ENCODE measurements at places on chromosomes 4 and X.

GRCh38 chr4:40632080-40632479 lies 2.4 kb upstream of the RBM47 start:
- no peak for DNase-seq

DNA sequence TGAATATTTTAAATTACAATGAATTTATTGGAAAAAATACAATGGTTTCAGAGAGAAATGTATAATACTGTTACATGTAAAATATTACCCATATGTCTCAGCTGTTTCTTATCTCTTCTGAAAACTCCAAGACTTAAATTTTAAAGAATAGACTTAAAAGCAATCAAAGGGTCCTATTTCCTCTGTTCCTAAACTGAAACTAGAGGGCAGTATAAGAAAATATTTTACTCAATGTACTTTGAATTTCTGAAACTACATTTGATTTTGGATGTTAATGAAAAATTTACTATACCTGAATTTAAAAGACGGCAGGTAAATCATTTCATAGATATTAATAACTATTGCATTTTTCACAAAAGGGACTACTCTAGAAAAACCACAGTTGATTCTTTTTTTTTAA lies 200.2 kb downstream of the LRBA start:
- no peak for DNase-seq

DNA sequence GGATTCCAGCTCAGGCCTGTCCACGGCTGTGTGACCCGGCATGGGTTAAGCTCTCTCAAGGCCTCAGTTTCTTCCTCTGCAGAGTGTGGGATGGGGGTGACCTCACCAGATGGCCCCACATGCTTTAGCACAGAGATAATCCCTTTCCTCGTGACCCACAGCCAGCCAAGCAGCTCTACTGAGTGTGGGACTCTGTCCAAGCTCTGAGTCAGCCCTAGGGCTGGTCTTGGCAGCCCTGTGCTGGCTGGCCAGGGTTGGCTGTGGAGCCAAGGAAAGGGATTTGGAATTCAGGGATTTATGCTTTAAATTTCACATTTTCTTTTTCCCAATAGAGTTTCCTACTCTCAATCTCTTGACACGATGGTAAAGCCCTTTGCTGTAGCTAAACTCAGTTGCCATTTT lies 19.7 kb upstream of the SPON2 start:
- peak; percentile 94 for DNase-seq

- DNase-seq = no peak
Observed at GRCh38 chr4:86857341-86858052, 8.3 kb upstream of the SLC10A6 start.

DNA sequence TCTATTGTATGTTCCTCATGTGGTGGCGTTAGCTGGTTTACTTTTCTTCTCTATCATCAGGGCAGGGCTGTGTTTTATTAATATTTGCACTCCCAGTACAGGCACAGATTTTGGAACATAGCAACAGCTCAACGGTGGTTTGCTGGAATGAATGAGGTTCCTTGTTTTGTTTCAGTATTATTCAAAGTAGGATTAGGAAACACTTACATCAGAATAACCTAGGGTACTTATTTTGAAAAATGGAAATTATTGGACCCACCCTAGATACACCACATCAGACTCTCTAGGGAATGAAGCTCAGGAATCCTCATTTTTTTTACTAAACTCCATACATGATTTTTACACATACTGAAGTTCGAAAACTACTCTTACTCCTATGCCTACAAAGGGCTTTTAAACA lies 108.8 kb upstream of the ENPEP start:
- no peak for DNase-seq

GRCh38 chr4:20617678-20618396 lies 82.4 kb upstream of the PACRGL start:
- no peak for DNase-seq

DNA sequence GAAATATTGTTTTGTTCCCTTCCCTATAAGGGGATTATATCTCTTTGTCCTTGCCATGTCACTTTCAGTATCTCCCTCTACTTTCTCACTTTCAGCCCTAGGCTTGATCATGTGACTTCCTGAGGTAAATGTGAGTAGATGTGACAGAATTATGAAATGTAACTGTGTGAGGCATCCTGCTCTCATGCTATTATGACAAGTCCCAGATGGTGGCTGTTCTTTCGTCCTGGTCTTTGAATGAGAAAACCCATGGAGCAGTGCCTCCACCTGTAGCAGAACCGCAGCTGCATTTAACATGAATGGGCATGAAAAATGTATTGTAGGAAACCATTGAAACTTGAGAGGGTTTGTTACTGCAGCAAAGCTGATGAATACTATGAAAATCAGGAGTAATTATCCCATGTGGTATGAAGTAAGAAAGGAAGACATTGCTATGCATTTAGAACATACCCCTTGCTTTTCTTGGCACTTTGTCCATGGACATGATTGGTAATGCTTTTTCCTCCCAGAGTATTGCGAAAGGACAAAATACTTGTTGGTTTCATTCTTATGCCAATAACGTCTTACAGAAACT lies 202.2 kb upstream of the GPRIN3 start:
- peak; percentile 16 for DNase-seq

DNA sequence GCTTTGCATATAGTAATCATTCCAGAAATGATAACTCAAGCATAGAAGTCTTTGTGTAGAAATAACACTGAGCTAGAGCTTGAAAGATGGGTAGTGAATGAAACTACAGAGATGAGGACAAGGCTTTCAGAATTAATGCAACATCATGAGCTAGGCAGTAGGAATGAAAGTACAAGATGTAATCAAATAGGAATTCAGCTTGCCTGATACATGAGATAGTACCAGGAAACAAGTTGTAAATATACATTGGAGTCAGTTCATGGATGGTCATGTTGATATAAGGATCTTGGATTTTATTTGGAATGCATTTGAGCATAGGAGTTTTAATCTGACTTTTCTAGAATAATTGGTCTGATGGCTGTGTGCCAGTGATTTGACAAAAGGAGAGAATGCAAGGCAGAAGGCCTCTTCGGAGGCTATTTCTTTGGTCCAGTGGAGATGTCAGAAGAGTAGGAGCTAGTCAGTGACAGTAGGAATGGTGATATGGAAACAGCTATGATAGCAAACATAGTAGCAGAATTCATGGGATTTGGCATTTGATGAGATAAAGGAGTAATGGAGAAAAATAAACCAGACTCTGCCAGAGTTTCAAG lies 206.4 kb upstream of the PACRGL start:
- DNase-seq = peak; percentile 14

DNA sequence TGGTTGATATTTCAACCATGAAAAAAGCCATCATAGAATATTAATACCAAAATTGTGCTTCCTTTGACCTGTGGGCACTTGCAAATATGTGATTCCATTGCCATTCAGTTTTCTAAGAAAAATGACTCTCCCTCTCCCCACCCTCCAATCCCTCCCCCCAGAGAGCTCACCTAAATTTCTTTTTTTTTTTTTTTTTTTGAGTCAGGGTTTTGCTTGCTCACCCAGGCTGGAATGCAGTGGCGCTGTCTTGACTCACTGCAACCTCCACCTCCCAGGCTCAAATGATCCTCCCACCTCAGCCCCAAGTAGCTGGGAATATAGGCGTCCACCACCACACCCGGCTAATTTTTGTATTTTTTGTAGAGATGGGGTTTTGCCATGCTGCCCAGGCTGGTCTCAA lies 47.0 kb downstream of the SNX25 start:
- DNase-seq = peak; percentile 76

- DNase-seq = peak; percentile 45
Observed at GRCh38 chr4:37885496-37885895, 5.4 kb upstream of the TBC1D1 start.

DNA sequence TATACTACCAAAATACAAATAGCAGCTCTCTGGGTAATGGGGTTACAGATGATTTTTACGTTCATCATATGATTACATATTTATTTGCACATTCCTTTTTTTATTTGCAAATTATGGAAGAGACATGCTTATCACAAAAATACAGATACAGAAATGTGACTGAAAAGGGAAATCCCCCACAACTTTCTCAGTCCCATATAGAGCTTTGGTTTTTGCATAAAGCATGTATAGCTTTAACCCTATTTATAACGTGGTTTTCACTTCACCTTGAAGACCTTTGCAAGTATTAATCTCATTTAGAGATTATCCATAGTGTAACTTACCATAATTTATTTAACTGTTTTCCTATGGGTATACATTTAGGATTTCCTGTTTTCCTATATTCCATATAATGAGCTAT lies 55.4 kb downstream of the PDK3 start:
- DNase-seq = no peak

DNA sequence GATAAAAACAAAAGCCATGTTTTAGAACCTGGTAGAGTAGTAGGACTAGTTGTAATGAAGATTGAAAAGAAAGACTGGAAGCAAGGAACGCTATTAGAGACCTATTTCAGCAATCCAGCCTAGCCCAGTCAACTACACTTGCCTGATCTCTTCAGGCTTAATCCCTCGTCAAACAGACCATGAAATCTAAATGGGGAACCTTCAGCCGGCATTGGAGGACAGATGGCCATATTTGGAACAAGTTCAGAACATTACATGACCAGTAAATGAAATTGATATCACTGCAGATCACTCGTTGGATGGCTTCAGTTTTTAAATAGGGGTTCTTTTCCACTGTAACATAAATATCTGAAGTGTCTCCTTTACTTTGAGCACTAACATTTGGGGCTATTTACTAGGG lies 84.8 kb upstream of the WDR44 start:
- DNase-seq = no peak

GRCh38 chr4:5720157-5720850 lies 9.3 kb downstream of the EVC start:
- DNase-seq = no peak

DNA sequence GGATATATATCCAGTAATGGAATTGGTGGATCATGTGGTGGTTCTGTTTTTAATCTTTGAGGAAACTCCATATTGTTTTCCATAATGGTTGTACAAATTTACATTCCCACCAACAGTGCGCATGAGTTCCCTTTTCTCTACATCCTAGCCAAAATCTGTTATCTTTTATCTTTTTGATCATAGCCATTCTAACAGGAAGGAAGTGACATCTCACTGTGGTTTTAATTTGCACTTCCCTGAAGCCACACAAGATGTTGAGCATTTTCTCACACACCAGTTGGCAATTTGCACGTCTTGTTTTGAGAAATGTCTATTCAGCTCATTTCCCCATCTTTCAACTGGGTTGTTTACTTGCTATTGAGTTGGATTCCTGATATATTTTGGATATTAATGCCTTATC lies 194.9 kb downstream of the CBLL2 start:
- DNase-seq = no peak

- no peak for DNase-seq
Observed at GRCh38 chr4:169164669-169165415, 105.9 kb downstream of the SH3RF1 start.

GRCh38 chr4:26176598-26177149 lies 144.1 kb upstream of the RBPJ start:
- peak; percentile 21 for DNase-seq

DNA sequence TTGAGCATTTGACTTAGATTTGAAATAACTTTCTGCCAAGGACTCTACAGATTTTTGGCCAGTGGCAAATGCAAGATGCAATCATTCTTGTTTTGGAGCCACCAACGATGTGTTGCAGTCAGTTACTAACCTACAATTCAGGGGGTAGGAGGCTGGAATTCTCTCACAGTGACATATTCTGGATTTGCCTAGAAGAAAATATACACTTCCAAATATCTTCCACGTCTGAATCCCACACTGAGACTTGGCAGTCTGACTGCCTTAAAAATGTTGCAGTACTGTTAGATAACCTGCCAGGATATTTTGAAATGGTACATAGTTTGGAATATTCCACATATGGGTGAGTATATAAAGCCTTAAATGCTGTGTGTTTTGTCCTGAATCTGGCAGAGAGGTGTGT lies 27.6 kb upstream of the AGTR2 start:
- DNase-seq = no peak

DNA sequence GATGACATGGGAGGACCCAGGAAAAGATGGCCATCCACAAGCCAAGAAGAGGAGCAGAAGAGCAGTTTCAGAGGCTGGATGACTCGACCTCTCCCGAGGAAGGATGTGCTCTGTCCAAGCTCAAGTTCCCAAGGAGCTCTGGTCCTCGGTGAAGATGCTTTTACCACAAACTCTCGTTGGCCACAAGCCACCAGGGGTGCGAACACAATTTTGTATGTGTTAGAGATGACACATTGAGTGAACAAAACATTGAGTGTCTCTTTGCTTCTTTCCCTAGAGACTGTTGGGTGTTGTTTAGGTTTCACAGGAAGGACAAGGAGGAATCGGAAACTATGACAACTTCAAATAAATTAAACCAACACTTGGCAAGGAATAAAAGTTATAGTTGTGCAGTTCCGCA lies 26.3 kb downstream of the FGFBP1 start:
- DNase-seq = peak; percentile 52

DNA sequence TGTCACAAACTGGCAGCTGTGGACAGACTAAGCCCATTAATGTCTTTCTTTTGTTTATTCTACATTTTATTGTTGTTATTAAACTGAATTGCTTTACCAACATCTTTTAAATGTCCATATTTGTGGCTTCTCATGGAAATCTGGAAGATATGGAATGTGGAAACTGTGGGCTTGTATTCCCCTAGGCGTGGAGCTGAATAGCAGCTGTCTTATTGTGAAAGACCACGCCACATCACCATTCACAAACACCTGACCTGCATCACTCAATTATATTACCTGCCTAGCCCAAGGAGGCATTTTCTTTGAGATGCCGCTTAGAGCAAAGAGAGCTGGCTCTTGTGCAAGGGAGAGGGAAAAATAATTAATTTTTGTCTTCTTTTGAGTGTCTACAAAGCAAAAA lies 96.9 kb upstream of the GPRIN3 start:
- DNase-seq = no peak

DNA sequence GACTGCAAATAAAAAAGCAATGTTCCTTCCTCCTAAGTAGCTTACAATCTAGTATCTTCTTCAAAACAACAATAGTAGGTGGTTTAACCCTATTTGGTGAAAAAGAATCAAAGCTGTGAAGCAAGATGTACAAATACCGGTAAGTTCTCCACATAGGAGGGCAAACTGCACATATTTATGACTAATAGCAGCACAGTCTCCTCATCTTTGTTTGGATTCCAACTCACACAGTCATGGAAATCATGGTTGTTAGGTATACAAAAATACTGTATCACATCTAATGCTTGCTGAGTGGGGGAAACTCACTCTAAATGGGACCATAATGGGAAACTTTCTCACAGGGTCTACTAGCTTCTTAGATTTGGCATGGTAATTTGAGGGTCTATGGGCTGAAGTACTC lies 597.2 kb downstream of the INPP4B start:
- peak; percentile 73 for DNase-seq
